ENCODE measurements at places on chromosomes 6 and 20.

DNA sequence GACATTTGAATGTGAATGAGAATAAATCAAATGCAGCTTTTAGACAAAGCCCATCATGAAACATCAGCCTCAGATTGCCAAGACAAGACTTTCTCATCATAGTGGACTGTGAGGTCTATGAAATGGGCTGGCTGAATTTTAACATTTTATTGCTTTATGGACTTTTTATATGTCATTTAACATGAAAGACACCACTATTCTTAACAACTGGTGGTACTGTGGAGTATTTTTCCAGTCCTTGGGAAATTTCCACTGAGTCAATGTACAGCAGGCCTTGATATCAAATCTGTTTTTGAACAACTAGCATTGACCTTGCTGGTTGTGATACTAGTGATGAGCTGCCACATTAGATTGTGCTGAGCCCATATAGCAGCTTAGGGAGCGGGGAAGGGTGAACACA, 326.6 kb upstream of the CITED2 start:
- DNase-seq = no peak

- DNase-seq = no peak
Measured at GRCh38 chr20:32474717-32474966, 110.5 kb downstream of the NOL4L start.

- DNase-seq = no peak
Measured at GRCh38 chr6:104954190-104954797, 2.6 kb upstream of the LIN28B start.

GRCh38 chr6:118768904-118769325, 117.5 kb upstream of the CEP85L start:
- no peak for DNase-seq

GRCh38 chr6:136526196-136526930, 23.9 kb downstream of the MAP7 start:
- peak; percentile 71 for DNase-seq

DNA sequence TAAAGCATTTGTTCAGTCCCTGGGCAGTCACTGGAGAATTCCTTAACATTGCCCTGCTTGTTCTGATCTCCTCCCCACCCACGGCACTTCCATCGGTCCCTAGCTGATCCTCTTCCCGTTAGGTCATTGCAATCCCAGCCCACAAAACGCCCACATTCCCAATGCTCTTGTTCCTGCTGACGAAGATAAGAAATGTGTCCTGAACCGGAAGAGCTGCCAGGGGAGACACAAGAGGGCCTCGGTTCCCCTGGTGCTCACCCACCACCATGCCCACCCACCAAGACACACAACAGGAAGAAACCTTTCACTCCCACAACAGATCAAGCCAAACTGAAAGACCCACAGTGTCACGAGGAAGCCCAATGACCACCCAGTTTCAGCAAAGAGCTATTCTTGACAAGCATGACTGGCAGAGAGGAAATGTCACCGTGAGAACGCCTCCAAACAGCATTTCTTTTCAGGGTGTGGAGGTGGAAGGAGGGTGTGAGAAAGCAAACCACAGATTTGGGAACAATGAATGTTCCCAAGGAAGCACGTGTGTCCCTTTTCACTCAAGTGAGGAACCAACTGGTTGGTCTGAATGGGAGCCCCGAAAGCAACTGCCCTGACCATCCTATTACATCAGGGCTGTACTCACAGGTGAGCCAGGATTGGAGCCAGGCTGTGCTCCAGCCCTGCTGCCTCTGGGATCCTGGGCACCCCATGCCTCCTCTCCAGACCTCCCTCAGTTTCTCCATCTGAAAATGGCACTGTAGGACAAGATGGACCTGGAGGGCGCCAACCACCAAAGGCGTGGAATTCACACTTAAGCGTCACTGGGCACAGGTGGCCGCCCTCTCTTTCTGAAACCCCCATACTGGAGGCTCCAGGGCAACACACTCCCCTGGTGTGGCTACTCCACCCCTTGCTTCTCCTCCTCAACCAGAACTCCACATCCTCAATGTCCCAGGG, 97.5 kb downstream of the ZMYND8 start:
- no peak for DNase-seq

DNA sequence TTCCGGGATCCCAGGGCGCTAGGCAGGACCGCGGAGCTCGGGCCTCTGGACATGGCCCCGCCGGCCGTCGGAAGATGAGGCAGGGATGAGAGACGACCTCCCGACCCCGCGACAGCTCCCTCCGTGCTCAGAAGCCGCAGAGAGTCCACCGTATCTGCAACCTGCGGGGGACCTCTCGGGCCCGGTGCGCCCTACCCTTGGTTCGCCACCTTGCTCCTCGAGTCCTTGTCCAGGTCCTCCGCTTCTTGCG, 301 bp downstream of the PPP1R3D start:
- DNase-seq = peak; percentile 18

DNA sequence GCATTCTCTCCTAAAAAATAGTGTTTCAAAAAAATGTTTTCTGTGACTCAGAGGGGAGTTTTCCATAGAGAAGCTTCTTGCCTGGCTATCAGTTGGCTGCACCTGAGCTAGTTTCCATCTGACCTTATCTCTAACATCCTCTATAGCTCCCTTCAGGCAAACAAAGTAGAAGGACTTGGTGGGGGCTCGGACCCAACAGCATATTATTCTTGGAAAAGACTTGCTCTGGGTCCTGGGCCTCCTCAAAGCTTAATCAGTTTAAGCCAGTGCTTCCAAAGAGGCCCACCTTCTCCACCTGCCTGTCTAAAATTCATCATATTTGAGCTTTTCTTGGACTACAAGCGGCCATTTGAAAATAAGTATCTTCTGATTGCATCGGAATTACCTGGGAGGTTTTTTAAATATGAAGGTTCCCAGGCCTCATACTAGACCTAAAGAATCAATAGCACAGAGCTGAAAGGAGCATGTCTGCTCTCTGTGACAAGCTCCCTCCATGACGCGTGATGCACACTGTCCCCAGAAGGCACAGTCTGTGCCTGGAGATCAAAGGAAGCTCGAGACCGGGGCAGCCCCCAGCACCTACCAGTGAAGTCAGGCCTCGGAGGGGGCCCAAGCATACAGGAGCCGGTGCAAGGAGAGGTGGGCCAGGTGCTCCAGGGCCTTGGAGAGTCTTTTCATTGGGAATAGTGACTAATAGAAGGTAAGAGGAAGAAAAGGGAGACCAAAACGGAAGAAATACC, 80.6 kb upstream of the HIVEP1 start:
- no peak for DNase-seq

- no peak for DNase-seq
Measured at GRCh38 chr6:153758516-153758915, 280.5 kb upstream of the OPRM1 start.

DNA sequence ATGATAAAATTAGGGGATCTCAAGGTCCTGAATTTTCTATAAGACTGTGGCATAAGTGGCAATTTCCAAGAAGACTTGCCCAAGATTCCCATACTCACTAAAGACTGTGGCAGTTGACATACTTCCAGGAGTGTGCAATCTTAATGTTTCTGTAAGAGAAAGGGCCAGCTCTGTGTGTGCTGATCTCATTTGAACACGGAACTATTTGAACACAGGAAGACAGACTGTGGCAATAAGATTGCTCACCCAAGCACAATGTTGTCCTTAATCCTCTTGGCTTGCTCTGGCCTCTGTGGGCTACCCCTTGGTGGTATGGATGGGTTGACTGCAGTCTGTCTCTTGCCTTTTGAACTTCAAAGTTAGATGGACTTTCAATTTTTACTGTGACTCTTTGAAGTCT, 151.4 kb downstream of the PHF3 start:
- no peak for DNase-seq

DNA sequence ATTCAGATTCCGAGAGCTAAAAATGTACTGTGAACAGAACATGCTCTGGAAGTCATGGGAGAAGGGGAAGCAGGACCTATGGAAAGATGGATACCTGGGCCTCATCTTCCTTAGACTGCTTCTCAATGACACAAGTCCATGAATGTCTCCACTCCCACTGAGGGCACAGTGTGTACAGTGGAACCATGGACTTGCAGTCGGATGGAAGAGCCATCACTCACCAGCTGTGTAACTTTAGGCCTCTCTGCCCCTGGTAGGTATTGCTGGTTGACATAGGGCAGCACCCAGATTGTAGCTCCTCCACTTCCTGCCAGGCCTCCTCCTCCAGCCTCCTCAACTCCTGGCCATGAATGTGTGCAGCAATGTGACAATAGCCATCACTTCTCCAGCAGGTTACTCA, 52.5 kb downstream of the MAFB start:
- no peak for DNase-seq

GRCh38 chr6:140276133-140276532, 901.7 kb upstream of the CITED2 start:
- no peak for DNase-seq

- peak; percentile 31 for DNase-seq
Measured at GRCh38 chr6:145271577-145271976, 463.7 kb downstream of the EPM2A start.

- DNase-seq = no peak
Measured at GRCh38 chr20:58407966-58408557, 19.0 kb downstream of the VAPB start.

DNA sequence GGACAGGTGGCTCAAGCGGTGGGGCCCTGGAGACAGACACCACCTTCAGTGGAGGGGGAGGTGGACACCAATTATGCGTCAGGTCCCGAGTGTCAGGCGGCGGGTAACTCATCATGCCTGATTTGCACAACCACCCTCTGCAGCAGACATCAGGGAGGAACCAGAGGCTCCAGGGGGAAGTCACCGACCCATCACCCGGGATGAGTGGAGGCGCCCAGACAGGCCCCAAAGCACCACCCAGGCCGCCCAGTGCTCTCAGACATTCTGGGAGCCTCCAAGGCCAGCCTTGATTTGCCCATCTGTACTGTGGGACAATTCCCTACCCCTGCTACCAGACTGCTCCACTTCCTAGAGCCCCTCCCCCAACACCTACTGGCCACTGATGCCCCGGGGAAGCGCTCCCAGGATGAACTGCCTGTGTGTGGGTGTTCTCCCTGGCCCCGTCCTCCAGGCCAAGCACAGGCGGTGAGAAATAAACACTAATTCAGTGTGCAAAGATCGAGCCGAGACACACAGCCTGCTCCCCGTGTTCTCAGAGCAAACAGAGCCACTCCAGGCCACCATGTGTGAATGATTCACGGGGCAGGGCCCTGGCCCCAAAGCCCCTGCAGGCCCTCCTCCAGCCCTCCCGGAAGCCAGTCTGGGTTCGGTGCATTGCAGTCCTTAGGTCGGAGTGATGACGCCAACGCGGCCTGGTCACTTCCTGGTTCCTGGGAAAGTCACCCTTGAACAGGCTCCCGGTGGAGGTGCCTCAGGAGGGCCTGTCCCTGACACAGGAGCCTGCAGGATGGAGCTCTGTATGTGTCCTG, 107.2 kb downstream of the ASXL1 start:
- no peak for DNase-seq

DNA sequence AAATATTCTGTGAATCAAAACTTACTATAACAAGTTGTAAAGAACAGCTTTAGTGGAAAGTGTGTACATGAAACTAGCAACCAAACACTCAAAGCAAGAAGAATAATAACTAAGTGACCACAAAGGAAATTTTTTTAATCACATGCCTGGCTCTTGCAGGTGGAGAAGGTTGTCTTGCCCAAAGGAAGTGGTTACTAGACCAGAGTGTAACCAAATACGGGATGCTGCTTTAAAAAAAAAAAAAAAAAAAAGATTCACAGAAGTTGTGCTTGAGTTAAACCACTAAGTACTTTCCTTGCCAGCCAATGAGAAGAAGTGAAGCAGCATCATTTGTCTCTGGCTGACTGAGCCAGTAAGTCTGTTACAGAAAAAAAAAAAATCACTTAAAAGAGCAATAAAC, 19.1 kb upstream of the HLA-DQB1 start:
- no peak for DNase-seq

Data from head of caudate nucleus (tissue), 42 donors.